ENCODE measurements at places on chromosomes 16 and 17.

DNA sequence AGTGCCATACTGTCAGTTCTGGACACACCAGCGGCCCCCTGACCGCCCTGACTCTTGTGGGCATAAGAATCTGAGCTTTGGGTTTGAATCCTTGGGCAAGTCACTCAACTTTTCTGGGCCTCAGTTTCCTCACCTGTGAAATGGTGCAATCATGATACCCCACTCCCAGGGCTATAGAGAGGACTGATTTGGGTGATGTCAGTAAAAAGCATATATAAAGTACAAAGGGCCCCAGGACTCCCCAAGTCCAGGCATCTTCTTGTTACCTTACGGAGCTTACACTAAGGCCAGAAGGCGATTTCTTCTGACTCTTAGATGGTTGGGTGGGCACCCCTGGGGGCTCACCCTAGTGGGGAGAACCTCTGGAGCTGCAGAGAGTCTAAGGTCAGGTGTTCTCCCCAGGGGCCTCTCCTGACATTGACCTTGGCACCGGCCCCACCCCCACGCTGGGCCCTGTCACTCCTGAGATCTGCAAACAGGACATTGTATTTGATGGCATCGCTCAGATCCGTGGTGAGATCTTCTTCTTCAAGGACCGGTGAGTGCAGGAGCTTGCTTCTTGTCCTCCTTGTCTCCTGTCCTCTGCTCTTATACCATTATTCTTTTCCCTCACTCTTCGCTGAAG, 13.9 kb downstream of the MMP2 start:
- DNase-seq = no peak

GRCh38 chr16:4685776-4686496, 7.4 kb upstream of the NUDT16L1 start:
- no peak for DNase-seq

DNA sequence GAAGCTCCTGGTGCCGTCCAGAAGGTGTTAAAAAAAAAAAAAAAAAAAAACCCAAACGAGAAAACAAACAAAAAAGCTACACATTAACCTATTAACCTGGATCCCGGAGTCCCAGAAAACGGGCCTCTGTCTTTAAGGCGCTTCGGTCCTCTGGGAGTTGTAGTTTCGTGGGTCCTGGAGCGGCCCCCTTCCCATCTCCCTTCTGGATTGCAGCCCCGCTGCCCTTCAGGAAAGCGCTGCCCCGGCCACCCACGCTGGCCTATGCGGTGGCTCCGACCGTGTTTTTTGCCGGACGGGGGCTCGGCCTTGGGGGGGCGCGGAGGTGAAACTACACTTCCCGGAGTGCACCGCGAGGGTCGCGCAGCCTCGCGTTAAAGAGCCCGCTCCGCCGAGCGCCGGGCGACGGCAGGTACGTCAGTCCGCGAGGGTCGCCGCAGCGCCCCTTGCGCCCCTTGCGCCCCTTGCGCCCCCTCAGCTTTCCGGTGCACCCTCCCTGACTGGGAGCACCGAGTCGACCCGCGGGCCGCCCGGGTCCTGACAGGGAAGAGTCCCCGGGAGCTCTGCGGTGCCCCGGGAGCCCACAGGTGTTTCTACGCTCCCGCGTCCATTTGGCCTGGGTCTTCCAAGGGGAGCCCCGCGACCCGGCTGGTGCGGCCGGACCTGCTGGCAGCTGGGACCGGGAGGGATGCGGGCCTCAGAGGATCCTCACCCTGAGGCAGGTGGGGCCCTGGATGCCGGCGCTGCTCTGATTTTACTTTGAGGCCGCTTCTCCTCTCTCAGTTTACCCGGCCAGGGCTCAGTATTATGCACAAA, at the start of gene FCSK:
TSS of gene FCSK (plus strand) at position 374 of the 813 bp plus-strand sequence. CDS start 8,596 bp downstream, outside the sequence.
- no peak for DNase-seq

- DNase-seq = no peak
These were observed 33.2 kb upstream of the KCNJ2 start for GRCh38 chr17:70136131-70136530.
